Stimulated activated naive CD4-positive, alpha-beta T cell (primary cell): ENCODE measurements at places on chromosomes 16 and 17.

- DNase-seq: no peak
Measured at GRCh38 chr17:11612956-11613355, 14.7 kb downstream of the DNAH9 start.

DNA sequence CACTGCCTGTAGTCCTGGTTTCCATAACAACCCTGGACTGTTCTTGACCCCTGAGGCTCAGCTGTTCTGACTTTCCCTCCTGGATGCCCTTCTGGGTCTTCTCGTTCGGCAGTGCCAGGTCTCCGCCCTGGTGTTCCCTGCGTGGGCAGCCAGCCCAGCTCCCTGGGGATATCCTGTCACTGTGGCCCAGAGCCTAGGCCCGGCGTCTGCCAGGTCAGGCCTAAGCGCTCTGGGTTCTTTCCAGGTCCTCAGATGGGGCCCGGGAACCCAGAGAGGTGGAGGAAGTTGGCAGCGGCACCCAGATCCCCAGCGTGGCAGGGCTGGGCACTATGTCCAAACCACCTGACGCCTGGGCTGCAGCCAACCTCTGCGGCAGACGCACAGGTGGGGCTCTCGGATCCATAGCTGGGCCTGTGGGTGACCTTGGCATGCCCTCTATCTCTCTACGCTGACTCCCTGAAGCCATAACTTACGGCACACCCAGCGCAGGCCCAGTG is 12.5 kb upstream of the ATP2A3 start:
- no peak for DNase-seq

GRCh38 chr17:54172096-54172984 is 349.6 kb downstream of the KIF2B start:
- no peak for DNase-seq

DNA sequence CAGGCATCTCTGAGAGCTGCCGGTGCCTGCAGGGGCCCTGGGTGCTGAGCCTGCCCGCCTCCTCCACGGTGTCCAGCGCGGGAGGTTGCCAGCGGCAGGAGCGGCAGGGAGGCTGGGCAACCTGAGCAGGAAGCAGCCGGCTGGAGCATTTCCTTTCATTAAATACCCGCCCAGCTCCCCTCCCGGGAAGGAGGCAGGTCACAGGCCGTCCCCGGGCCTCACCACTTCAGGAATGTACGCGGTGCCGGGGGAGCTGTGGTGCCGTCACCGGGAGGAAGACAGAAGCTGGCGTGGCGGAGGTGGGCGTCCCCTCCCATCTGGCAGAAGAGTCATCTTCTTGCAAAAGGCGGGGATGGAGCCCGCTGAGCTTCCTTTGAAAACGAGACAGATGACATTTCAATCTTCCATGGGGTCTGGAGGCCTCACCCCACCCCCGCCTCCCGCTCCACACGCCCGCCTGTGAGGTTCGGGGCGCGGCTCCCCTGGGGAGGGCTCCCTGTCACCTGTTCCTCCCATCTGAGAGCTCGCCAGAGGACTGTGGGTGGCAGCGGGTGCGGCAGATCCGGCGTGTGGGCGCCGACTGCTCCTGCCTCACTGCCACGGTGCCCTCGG is 16.0 kb downstream of the SOX8 start:
- peak; percentile 59 for DNase-seq

DNA sequence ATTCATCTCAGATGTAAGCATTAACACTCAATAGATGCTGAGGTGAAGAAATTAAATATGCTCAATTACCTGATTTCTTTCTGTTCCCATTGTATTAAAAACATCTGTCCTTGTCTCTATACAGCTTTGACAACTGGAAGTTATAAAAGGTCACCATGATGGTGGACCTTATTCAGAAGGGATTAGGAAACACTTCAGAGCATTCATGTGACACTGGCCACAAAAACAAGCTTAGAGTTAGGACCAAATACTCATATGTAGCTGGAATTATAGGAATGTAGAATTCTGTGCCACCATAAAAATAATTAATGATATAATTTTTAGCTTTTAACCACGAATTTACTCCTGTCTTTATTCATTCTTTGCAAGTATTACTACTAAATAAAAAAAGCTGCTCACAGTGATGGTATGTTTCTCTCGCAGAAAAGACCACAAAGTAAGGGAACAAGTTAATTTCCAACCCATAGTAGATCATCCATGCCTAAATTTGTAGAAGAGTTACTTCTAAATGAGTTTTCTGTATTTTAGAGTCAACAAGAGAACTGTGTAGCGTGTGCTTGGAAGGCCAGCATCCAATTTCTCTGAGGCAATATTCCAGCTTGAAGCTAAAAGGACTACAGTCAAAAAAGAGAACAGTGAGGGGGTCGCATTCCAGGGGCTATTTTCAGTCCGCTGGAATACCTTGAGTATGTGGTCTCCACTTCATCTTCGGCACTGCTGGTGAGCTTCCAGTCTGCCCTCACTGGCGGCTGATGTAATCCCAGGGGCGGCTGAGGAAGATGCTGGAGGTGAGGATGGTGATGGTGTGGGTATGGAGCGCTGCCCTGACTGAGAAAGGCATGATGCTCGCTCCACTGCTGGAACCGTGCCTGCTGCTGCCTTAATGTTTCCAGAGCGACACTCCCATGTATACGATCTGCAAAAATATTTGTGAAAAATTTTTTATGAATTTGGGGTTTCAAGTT is 63.7 kb downstream of the CACNG1 start:
- DNase-seq: no peak

DNA sequence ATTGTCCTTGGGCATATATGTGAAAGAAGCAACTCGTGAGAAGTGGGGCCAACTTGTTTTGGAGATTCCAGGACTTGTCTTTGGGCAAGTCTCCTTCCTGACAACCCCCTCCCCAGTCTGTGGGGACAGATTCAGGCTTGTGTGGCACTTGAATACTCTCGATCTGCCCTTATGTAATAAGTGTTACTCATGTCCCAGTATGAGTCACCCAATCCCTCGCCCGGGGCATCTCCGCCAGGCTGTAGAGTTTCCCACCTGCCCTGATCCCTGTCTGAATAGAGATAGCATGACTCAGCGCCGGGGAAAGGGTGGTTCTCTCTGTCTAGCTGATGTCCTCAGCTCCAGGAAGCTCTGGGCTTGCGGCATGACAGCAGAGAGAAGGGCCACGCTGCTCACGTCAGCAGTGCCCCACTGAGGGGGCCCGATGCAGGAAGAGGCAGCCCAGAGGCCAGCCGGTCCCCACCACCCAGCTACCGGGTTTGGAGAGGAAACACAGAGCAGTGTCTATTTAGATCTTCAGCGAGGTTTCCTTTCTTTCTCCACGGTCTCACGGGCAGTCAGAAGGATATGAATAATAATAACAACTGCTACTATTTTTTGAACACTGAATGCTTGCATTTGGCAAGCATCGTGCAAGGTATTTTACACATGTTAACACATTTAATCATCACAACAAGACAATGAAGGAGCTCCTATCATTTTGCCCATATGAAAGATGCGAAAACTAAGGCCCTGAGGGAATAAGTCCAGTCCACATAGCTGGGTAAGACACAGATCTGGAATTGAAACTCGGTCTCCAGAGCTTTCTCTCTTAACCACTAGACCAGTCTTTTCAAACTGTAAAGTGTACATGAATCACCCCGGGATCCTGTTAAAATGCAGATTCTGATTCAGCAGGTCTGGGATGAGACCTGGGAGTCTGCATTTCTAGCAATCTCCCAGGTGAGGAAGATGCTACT is 426.7 kb upstream of the MAF start:
- DNase-seq: no peak

DNA sequence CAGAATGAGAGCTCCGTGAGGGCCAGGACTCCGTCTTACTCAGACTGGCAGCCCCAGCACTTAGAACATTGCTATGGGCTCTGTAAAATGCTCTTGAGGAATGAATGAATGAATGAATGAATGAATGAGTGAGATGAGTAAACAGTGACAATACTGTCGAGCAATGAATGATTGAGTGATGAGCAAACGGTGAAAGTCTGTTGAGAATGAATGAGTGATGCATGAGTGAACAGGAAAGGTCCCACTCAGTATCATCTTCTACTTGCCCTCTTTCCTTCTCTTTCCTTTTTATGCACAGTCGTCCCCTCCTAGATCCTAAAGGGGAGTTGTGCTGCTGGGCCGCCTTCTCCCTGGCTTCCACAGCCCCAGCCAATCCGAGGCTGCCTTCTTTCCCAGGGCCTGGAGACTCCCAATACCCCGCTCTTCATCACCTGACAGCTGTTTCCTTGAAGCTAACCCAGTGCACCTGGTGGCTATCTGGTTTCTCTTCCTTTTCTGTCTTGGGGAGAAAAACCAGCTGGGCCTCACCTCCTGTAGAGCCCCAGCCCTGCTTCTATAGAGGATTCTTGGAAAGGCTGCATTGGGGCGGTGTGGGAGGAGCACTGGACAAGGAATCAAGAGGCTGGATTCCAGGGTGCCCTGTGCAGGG is 32.7 kb upstream of the CACNG1 start:
- DNase-seq: no peak

- DNase-seq: no peak
Measured at GRCh38 chr16:85856585-85856984, 42.4 kb upstream of the IRF8 start.

GRCh38 chr17:63358956-63359355 is 87.2 kb downstream of the CYB561 start:
- DNase-seq: no peak

GRCh38 chr17:28643983-28644786 is 773 bp downstream of the BLTP2 start:
- no peak for DNase-seq

GRCh38 chr16:50161950-50162349 is 8.8 kb downstream of the TENT4B start:
- no peak for DNase-seq

GRCh38 chr16:3849751-3850543 is 30.6 kb downstream of the CREBBP start:
- DNase-seq: no peak

DNA sequence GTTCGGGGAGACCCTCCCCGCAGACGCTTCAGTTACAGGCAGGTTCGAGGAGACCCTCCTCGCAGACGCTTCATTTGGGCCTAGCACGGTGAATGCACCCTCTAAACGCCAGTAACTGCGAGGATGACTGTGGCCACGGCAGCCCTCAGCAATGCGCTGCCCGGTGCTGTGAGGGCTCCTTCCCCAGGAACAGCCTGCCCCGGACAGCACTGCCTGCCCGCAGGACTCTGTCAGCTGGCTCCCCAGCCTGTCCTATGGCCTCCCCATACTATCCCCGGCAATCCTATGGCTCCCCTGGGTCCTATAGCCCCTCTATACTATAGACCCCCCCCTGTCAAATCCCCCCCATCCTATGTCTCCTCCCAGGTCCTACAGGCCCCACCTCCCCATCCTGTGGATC is 238.9 kb downstream of the RBFOX3 start:
- no peak for DNase-seq

DNA sequence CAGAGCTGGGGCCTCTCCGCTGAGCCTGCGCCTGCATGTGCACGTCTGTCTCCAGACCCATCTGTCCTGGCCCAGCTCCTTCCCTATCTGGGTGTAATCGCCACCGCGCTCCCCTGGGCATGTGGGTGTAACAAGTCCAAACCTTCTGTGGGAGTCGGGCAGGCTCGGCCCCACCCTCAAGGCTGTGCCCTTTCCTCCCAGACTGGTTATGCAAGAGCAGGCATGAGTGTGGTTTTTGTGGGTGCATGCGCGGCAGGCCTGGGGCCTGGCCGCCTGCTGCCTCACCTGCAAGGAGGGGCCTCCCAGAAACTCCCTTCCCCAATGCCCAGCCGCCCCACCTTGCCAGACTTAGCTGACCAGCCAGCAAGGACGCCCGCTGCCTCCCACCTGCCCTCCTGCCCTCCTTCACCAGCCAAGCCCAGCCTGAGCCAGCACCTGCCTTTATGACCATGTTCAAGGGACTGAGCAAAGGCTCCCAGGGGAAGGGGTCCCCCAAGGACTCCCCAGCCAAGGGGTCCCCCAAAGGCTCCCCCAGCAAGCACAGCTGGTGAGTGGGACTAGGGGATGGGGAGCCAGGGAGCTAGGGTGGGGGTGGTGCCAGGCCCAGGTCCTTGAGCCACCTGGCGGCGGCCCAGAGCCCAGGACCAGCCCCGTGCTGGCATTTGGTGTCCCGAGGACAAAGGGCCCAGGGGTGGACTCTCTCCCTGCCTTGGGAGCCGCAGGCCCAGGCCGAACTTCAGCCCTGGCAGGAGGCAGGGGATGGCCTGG is at the start of gene EVPLL:
TSS of gene EVPLL (plus strand) at position 342 of the 768 bp plus-strand sequence. CDS start 3,160 bp downstream, outside the sequence.
- no peak for DNase-seq

DNA sequence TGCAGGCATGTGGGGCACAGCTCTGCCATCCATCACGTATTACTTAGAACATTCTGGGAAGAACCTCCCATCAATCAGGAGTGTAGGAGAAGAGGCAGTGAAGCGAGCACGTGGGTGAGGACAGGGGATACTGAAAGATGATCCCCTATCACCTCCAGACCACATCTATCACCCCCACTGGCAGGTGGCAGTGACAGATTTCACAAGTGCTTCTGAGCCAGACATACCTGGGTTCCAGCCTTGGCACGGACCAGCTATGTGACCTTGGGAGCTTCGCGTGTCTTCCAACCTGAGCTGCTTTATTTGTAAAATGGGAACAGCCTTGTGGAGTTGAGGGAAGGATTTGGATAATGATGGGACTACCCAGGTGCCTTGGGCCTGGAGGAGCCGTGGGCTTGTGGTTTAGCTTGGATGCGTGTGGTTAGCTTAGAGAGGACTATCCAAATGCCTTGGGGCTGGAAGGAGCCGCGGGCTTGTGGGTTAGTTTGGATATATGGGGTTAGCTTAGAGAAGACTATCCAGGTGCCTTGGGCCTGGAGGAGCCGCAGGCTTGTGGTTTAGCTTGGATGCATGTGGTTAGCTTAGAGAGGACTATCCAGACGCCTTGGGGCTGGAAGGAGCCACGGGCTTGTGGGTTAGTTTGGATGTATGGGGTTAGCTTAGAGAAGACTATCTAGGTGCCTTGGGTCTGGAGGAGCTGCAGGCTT is 206.4 kb downstream of the ENGASE start:
- DNase-seq: no peak

DNA sequence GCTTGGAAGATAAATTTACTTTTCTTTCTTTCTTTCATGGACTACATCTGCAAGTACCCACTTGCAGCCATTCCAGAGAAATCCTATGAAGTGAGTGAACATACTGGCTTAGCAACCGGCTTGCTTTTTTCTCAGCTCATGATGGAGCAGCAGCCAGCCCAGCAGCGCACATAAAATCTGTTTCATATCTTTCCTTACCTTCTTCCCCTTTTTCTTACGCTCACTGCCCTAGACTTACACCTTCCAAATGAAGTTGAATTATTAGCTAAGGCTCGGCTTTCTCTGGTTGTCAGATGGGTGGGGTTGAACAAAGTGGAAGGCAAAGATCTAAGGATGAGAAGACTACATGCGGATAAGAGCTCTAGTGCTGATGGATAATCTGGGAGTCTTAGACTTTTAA is 13.9 kb upstream of the ABCA8 start:
- DNase-seq: no peak

- no peak for DNase-seq
Measured at GRCh38 chr16:30728899-30729672, 19.1 kb upstream of the PHKG2 start.

DNA sequence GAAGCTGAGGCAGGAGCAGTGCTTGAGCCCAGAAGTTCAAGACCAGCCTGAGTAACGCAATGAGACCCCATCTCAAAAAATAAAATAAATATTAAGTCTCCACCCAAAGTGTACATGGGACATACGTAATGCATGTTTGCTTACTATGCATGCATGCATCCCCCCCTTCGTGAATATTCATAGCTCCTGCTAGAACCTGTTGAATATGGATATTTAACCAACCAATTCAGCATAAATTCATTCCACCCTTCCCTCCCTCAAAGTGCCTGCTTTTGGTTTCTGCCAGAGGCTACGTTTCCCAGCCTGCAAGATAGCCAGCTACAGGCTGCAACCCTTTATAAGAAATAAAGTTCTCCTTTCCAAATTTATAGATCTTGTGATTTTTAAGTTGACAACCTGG is 12.9 kb upstream of the PSMD7 start:
- DNase-seq: no peak

GRCh38 chr16:13070268-13070667 is 168.9 kb downstream of the SHISA9 start:
- DNase-seq: no peak
